PC-9 (cell line): ENCODE measurements at places on chromosomes 4 and X. TPM values are rescaled to one million over a fixed set of nuclear protein-coding genes. Genes with fewer than 3 reads are reported as not detected.

The USP9X gene
- 38.4 and 43.2 TPM in 2 replicates for total RNA-seq

- DNase-seq: no peak
These were observed 154.5 kb downstream of the FANCB start for GRCh38 chrX:14718403-14718802.

DNA sequence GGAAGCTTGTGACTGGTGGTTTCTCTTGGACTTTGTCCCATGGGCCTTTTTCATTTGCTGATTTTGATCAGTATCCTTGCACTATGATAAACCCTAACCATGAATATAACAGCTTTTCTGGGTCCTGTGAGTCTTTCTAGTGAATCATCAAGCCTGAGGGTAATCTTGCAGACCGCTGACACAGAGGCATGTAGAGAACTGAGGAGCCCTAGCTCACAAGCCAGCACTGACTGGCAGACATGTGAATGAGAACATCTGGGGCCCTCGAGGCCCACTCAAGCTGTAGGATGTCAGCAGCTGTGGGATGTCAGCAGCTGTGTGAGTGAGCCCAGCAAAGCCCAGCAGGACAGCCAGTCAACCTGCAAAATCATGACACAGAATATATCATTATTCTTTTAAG is 36.7 kb downstream of the HMGB3 start:
- DNase-seq: no peak

- DNase-seq: no peak
These were observed 251.8 kb upstream of the SLIT2 start for GRCh38 chr4:19999775-20000414.

DNA sequence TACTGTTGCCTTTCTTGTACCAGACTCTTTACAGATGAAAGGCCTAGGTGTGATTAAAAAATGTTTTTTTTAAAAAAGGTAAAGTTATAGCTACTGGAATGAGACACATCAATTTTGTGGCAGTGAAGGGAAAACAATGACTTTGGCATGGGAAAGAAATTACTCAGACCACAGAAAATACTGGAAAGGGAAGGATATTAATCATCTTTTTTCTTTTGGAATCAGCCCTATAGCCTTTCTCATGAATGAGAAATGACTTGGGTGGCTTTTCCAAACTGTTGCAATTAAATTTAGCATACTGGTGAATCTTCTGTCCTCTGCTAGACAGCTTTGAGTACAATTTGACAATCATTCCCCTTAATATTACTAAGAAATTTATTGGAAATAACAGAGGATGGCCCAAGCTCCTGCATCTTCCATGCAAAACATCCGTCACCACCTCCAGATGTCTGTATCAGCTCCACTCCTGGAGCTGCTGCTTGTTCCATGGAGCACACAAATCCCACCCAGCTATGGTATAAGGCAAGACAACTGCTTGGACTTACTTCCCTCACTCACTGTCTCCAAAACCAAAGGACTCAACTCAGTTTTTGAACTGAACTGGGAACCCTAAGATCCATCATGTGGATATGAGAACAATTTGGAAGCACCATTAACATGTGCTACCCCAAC is 97.6 kb upstream of the ARSJ start:
- no peak for DNase-seq

- no peak for DNase-seq
These were observed 31.6 kb downstream of the RAPGEF2 start for GRCh38 chr4:159134429-159134828.

The PALLD gene
- 139 and 156 TPM in 2 replicates for total RNA-seq

- DNase-seq: no peak
These were observed 7.7 kb upstream of the F11 start for GRCh38 chr4:186258216-186258811.

The SRPX2 gene
- 65.9 and 77.8 TPM in 2 replicates for total RNA-seq

- no peak for DNase-seq
These were observed 601.7 kb upstream of the GRIA3 start for GRCh38 chrX:122582280-122582974.

- DNase-seq: no peak
These were observed 841.0 kb downstream of the STIM2 start for GRCh38 chr4:27701606-27702005.

- DNase-seq: no peak
These were observed 20.8 kb upstream of the ZCCHC12 start for GRCh38 chrX:118802857-118803256.

The NR3C2 gene
- total RNA-seq: 0.93 and 0.96 TPM in 2 replicates

DNA sequence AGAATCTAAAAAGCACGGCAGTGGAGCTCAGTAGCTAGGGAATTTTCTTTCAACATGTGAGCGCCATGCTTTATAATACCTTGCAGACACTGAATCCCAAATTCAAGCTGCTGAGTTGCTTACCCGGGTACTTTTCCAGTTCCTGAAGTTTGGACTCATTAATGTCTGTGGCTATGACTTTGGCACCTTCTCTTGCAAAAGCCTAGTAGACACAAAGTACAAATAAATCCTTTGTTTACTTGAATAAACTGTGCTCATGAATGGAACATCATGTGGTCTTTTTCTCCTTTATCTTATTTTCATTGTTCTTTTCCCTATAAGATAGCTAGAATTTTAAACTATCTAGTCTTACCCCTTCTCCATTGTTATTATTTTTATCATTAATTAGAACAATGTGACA is 4.6 kb downstream of the BDH2 start:
- DNase-seq: no peak

GRCh38 chr4:29540439-29541102 is 1179.6 kb upstream of the PCDH7 start:
- no peak for DNase-seq

The GABRE gene
- total RNA-seq: 22.1 and 24.5 TPM in 2 replicates

DNA sequence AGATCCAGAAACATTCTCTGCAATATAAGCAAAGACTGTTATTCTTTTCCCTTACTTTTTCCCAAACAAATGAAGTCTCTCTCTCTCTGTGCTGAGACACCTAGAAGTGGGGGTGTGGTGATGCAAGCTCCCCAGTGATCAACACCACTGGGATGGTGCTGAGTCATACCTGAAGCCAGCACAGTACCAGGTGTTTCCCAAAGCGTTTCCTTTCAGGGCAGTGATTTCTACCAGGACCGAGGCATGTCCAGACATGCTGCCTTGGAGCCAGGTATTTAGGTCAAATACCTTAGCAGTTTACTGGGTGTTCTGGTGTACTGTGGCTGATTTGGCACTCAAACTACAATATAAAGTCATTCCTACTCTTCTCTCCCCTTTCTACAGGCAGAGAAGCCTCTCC is 726.5 kb downstream of the FAM133A start:
- DNase-seq: peak; percentile 34

DNA sequence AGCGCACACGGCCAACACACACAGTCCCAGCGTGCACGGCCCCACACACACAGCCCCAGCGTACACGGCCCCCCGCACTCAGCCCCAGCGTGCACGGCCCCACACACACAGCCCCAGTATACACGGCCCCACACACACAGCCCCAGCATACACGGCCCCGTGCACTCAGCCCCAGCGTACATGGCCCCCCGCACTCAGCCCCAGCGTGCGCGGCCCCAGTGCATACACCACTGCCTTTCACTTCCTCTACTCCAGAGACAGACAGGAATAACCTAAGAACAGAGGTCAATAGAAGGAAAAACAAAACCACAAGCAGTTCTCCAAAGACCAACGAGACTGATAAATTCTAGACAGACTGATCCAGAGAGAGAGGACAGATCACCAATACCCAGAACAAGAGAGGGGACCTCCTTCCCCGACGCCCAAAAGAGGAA is 17.1 kb downstream of the GAK start:
- DNase-seq: no peak

DNA sequence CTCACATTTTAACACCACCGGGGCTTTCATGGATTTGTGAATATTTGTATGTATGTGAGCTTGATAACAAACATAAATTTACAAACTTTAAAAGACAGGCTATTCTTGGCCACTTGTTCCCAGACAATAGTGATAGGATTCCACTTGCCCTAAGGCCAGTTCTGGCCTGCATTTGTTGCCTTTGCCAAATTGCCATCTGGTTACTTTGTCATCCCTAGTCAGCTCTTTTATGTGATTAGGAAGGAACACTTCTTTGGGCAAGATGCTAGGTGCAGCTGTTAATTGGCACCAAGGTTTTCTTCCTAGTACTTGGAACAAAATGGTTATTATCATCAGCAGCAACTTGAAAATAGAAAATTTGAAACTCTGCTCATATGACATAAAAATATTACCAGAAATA is 63.3 kb downstream of the CCSER1 start:
- no peak for DNase-seq

GRCh38 chr4:99723612-99724011 is 66.0 kb upstream of the C4orf54 start:
- DNase-seq: peak; percentile 88

- no peak for DNase-seq
These were observed 55.6 kb upstream of the ADRA2C start for GRCh38 chr4:3710451-3711182.

The NFKB1 gene
- total RNA-seq: 11.6 and 16.8 TPM in 2 replicates

The GAGE12J gene
- not detected in 2 replicates for total RNA-seq
